Skin of body (tissue), 3 donors: ENCODE measurements at places on chromosomes 11 and 22. TPM values are rescaled to one million over a fixed set of nuclear protein-coding genes. Genes with fewer than 3 reads are reported as not detected.

VWCE gene
- 0.49 TPM for total RNA-seq

- DNase-seq = no peak
Measured at GRCh38 chr22:41009222-41009948, 58.2 kb downstream of the RBX1 start.

SLC22A8 gene
- not detected for total RNA-seq

DNA sequence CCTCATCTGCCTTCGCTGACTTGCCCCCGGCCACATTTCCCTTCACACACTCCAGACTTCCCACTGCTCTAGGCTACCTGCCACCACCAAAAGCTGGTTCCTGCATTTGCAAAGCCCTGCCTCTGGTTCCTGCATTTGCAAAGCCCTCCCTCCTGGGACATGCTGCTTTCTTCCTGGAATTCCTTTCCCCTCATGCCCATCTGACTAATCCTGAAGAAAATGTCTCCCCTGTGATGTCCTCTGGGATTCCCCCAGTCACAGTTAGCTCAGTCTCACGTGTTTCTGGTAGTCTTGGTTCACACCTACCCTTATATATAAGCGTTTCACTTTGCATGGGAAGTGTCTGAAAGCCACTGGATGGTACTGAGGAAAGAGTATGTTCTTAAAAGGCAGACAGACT is 206.9 kb downstream of the DBX1 start:
- DNase-seq = no peak

DNA sequence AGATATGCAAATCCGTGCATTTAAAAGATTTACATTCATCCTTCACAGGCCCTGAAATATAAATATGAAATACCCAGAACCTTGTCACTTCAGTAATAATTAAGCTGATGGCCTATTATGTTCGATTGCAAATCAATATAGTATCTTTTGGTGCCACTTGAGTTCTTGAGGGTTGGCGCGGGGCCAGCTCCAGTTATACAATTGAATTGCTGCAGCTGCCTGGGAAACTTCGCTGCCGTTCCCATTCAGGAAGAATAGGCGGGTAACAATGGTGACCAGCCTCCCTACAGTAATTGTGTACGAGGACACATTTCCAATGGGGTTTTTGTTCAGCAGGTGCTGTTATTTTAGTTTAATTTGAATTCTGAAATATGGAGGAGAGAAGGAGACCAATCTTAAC is 451.2 kb downstream of the INSC start:
- DNase-seq = no peak

- DNase-seq = no peak
Measured at GRCh38 chr11:123719452-123719851, 22.0 kb downstream of the ZNF202 start.

DNA sequence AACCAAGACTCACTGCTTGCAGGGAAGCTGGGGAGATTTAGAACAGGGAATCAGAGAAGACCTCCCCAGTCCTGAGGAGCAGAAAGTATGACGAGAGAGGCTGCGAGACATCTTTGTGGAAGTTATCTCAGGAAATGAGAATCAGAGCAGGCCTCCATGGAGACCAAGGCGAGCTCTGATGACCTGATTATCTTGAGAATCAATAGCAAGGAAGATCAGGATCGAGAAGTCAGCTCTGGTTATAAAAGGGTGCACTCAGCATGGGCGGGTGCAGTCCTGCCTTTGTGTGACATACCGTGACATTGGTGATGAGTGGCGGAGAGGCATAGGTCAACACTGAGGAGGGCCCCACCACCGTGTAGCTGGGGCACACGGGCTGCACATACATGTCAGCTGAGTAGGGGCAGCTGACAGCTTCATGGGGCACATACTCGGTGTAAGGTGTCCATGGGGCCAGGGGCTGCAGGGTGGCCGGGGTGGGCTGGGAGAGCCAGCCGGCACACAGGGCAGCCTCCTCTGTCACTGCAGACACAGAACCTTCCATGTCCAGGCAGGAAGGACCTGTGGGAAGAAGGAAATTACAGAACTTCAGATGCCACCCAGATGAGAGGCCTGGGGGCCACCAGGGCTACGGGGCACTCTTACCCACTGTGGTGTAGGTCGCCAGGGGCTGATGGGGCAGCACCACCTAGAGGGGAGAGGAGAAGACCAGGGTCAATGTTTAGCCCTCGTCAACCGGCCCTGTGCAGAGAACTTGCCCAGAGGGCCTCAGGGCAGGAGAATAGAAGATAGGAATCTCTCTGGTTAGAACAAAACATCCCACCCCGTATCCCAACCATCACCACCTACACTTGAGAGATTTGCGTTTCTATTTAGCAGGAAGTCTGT is 21.7 kb downstream of the POU2AF1 start:
- no peak for DNase-seq

DNA sequence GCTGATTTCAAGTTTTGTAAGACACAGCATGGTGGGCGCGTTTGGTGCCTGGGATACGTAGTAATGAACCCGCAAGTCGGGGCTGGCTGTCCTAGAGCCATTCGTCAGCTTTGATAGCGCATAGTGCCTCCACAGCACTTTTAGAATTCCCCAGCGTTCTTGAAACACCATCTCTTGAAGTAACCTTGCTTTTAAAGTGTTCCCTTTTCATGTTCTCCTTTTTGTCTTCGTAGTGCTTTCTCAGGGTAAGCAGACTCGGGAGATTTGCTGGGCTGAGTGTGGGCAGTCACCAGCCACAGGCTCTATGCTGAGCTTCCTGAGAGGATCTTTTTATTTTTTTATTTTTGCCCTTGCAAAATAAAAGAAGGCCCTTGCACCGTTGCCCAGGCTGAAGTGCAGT is 39.6 kb upstream of the CTTN start:
- no peak for DNase-seq

DNA sequence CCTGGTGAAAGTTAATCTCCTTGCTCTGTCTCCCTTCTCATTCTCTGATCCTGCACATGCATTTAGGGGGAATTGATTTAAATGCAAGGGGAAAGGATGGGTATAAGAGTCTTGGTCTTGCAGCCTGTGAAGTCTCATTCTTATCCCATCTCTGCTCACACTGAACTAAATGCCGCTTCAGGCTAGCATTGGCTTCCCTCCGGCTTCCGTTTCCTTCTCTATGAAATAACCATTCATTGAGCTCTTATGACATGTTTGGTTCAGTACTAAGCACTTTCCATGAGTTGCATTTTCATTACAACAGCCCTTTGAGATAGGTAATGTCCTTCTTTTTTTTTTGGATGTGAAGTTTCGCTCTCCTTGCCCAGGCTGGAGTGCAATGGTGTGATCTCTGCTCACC is 5.6 kb downstream of the ZBTB16 start:
- no peak for DNase-seq

DNA sequence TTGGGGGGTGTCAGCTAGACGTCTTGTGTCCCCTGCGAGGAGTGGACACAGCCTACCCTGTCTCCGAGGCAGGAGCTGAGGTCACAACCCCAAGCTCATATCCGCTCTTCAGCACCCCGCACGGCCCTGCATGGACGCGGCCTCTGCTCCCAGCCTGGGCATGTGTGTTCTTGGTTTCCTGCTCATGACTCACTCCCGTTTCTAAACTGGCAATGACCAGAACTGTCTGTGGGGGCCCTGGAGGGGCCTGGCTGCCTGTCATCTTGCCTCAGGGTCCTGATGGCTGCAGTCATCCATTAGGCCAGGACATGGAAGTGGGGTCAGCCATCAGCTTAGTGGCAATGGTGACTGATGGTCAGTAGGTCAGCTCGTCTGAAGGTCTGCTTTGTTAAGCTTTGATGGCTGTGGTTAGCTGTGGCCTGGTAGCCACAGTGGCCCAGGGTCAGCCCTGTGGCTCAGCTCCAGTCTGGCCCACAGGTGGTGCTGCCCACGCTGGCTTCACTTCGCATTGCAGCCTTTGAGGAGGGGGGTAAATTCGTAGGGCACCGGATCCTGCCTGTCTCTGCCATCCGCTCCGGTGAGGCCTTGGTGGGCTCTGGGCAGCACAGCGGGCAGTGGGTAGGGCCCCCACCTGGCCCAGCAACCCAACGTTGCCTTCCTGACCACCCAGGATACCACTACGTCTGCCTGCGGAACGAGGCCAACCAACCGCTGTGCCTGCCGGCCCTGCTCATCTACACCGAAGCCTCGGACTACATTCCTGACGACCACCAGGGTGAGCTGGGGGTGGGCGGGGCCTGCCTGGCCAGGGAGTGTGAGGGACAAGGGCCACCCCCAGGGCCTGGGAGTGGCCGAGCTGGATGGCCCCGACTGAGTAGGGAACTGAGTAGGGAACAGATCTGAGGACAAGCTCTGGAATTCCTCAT is 12.0 kb downstream of the PLCB3 start:
- DNase-seq = no peak

GRCh38 chr11:121563003-121563402 is 110.2 kb upstream of the SORL1-AS1 start:
- no peak for DNase-seq

GRCh38 chr11:721247-721740 is 15.3 kb downstream of the EPS8L2 start:
- no peak for DNase-seq

- DNase-seq = no peak
Measured at GRCh38 chr11:60874421-60875365, 7.4 kb downstream of the ZP1 start.

DNA sequence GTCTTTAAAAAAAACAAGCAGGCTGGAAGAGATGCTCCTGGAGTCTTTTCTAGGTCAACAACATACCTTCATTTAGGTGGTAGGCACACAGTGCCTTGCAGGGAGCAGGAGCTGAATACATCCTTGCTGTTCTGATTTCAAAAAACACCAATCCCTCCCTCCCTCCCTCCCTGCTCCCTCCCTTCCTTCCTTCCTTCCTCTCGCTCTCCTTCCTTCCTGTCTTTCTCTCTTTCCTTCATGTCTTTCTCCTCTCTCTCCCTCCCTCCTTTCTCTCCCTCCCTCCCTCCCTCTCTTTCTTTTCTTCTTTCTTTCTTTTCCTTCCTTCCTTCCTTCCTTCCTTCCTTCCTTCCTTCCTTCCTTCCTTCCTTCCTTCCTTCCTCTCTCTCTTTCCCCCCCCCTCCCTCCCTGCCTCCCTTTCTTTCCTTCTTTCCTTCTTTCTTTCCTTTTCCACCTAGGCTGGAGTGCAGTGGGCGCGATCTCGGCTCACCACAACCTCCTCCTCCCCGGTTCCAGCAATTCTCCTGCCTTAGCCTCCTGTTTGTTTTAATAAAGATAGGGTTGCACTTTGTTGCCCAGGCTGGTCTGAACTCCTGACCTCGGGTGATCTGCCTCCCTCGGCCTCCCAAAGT is 245.1 kb downstream of the MIAT start:
- DNase-seq = no peak

MOV10L1 gene
- total RNA-seq = 3.0 TPM

GRIA4 gene
- 15.0 TPM for total RNA-seq

- no peak for DNase-seq
Measured at GRCh38 chr11:24861440-24861839, 364.6 kb downstream of the LUZP2 start.

DNA sequence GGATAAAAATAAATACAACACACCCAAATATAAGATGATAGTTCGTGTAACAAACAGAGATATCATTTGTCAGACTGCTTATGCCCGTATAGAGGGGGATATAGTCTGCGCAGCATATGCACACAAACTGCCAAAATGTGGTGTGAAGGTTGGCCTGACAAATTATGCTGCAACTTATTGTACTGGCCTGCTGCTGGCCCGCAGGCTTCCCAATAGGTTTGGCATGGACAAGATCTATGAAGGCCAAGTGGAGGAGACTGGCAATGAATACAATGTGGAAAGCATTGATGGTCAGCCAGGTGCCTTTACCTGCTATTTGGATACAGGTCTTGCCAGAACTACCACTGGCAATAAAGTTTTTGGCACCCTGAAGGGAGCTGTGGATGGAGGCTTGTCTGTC is 4.9 kb downstream of the IFT46 start:
- DNase-seq = no peak

MAP6 gene
- 1.9 TPM for total RNA-seq

TUB gene
- 20.2 TPM for total RNA-seq

- peak; percentile 29 for DNase-seq
Measured at GRCh38 chr11:133559833-133560471, 27.7 kb upstream of the OPCML start.

APOA4 gene
- not detected for total RNA-seq

SLC37A4 gene
- 5.5 TPM for total RNA-seq

SULT4A1 gene
- 0.89 TPM for total RNA-seq

IL18BP gene
- total RNA-seq = 3.7 TPM

GRCh38 chr11:86056351-86056854 is 12.5 kb downstream of the PICALM start:
- DNase-seq = no peak

GRCh38 chr11:125337836-125338834 is 157.9 kb downstream of the FEZ1 start:
- no peak for DNase-seq

PIK3IP1 gene
- total RNA-seq = 14.9 TPM

GRCh38 chr11:30775233-30775522 is 189.0 kb upstream of the MPPED2 start:
- DNase-seq = no peak

- DNase-seq = no peak
Measured at GRCh38 chr22:44569561-44569991, 71.5 kb upstream of the RTL6 start.

- no peak for DNase-seq
Measured at GRCh38 chr11:17547932-17548331, 873 bp downstream of the OTOG start.

DNA sequence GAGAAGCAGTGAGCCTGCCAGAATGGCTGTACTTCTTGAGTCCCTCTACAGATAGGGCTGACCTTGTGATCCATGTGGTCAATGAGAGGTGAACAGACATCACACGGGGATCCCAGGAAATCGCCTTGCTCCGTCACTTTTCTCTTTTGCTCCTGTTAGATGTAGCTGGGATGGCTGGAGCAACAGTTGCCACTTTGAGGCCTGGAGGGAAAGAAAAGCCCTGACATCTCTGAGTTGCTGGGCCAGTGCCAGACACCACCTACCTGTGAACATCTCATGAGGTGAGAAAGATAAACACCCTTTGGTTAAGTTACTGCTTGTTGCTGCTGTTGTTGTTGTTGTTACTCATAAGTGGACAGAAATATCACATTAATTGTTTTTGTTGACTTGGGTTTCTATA is 840.3 kb downstream of the TBC1D22A start:
- DNase-seq = no peak

SPON1 gene
- total RNA-seq = 60.2 TPM

DNA sequence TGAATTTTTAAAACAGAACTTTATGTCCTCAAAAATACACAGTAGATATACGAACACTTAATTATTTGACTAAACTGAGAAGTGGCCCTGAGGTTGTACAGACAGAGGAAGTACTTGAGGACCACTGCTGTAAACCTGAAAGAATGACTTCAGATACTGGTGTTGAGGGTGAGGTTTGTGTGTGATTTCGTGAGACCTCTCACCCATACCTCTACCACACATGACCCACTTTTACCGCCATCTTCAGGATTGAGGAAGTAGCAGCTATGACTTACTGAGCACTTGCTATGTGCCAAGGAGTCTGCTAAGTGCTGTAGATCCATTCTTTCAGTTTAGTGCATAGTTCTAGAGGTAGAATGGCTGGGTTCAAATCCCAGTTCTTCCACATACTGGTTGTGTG is 21.9 kb downstream of the MMP13 start:
- DNase-seq = no peak

SLC15A3 gene
- total RNA-seq = 8.8 TPM

GRCh38 chr11:132080127-132080526 is 709.7 kb downstream of the NTM start:
- no peak for DNase-seq

GRCh38 chr11:103344886-103345285 is 235.7 kb downstream of the DYNC2H1 start:
- peak; percentile 56 for DNase-seq

- DNase-seq = no peak
Measured at GRCh38 chr11:33774736-33775466, 581 bp upstream of the FBXO3 start.

GRCh38 chr11:77619576-77620198 is 17.9 kb downstream of the CLNS1A start:
- DNase-seq = no peak
